ENCODE measurements at places on chromosomes 5 and 9. TPM values are rescaled to one million over a fixed set of nuclear protein-coding genes. Genes with fewer than 3 reads are reported as not detected.

Gene SMC2
- total RNA-seq = 13.4 TPM

Gene IFNK
- total RNA-seq = not detected

Gene FBLL1
- total RNA-seq = 1.3 TPM

Gene RANBP3L
- total RNA-seq = not detected

Gene PCDHA1
- not detected for total RNA-seq

Gene FBXO10
- 2.9 TPM for total RNA-seq

Gene MYORG
- total RNA-seq = 0.13 TPM

Gene PCDHGA12
- 10.9 TPM for total RNA-seq

Gene MZB1
- not detected for total RNA-seq

Gene IFNA21
- total RNA-seq = not detected

Gene IDNK
- total RNA-seq = 1.0 TPM

Gene PCDHA2
- total RNA-seq = not detected

Gene KCNT1
- total RNA-seq = not detected

Gene C9orf50
- not detected for total RNA-seq

Gene HSD17B4
- total RNA-seq = 55.8 TPM

Gene PLCXD3
- total RNA-seq = 0.22 TPM

Gene PCDHGB5
- total RNA-seq = 13.2 TPM

Gene SLC22A4
- total RNA-seq = 26.3 TPM

Gene ASTN2
- 7.5 TPM for total RNA-seq

Gene TMED7
- total RNA-seq = 163 TPM

Gene GHR
- 1.5 TPM for total RNA-seq
